ENCODE measurements at places on chromosomes 3 and 15.

DNA sequence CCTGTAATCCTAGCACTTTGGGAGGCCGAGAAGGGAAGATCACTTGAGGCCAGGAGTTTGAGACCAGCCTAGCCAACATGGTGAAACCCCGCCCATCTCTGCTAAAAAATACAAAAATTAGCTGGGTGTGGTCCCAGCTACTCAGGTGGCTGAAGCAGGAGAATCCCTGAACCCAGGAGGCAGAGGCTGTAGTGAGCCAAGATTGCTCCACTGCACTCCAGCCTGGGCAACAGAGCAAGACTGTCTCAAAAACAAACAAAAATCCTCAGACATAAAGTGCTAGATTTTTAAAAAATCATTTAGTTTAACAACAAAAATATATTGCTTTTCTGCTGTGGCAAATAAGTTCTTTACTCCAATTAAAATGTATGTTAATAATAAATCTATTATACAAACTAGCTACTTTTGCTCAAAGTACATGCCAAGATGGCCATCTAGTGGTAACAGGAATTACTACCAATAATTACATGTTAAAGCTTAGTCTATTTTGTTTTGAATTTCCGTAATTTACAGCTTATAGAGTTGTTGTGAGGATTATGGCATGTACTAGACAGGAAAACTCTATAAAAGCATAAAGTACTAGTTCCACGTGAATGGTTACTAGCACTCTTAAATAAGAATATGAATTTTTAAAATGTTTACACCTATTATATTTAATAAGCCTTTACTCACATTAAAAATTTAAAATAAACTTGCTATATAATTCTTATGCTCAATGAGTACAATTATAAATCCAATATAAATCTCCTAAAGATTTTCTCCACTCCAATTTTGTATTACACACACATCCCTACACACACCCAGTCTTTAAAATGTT is 39.0 kb downstream of the GABPB1 start:
- no peak for DNase-seq

DNA sequence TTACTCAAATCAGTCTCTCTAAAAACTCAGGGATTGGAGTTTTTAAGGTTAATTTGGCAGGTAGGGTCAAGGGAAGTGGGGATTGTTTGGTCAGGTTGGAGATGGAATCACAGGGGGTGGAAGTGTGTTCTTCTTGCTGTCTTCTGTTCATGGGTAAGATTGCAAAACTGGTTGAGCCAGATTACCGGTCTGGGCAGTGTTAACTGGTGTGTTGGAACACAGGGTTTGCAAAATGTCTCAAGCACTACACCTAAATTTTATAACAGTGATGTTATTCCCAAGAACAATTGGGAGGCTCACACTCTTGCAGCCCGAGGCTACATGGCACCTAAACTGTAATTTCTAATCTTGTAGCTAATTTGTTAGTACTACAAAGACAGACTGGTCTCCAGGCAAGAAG is 425.4 kb downstream of the PLOD2 start:
- DNase-seq: no peak

DNA sequence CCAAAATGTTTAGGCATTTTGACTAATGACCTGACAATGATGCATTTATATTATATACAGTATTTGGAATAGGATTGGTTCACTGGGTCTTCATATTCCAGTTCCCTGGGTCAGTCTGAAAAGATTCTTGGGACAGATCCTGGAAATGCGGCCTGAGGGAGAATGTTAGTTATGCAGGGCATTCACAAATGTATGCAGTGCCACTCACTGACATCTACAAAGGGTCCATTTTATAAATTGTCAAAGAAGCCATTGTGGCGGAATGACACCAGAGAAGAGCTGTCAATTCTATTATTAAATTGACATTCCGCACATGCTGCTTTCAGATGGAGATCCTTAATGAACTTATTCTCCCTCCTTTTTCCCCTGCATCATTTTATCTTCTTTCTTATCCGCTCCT is 176.6 kb downstream of the VGLL3 start:
- no peak for DNase-seq

DNA sequence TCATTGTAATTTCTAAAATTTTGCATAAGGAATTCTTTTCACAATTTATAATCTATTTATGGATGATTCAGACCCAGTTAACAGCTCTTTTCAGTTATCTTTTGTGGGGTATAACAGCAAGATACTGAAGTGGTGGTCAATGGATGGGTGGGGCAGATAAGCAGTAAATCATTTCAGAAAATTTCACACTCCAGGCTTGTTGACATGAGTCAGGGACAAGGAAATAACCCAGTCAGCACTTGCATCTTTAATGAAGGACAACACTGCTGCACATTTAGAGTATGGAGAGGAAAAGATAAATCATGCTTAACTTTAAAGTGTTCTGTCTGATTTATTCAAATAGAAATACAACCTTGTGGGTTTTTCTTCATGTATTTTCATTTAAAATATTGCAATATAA is 181.6 kb downstream of the ROBO1 start:
- no peak for DNase-seq

GRCh38 chr3:1404270-1404962 is 311.6 kb downstream of the CNTN6 start:
- no peak for DNase-seq
